Common myeloid progenitor, CD34-positive (primary cell): ENCODE measurements at places on chromosomes 4 and X.

DNA sequence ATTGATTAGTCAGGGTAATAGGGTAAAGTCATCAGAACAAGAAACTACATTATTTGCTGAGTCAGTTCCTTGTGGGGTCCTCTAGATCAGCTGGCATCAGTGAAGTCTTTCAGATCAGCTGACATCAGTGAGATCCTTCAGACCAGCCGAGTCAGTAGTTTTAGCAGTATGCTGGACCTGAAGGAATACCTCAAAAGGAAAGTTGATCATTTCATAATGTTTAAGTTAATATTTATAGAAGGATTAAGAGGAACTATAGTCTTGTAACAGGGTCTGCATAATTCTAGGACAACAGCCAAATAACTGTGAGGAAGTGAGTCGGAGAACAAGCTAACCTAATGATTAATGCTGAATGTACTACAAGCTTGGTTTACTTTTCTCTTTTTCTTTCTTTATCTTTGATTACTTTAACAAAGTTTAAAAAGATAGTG is 958 bp upstream of the UGT2B7 start:
- no peak for DNase-seq

GRCh38 chrX:96861661-96862060 is 22.0 kb upstream of the RPA4 start:
- DNase-seq: no peak

DNA sequence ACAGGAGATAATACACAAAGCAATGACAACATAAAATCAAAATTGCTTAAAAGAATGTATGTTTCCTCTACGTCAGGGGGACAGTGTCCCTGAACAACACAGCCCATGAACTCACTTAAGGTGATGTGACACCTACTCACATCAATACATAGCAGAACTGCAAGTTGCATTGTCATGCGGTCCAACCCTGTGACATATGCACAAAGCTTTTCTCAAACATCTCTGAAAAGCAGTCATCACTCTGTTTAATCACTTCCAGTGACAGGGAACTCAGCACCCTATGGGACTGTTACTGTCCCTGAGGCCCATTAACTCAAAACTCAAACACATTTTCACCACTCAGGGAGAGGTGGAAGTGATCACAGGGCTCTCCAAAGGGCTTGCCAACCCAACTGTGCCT is 2.4 kb downstream of the STX18 start:
- no peak for DNase-seq

GRCh38 chr4:61851126-61851525 is 651.0 kb downstream of the ADGRL3 start:
- DNase-seq: no peak
